ENCODE measurements at places on chromosomes 5 and 9.

- DNase-seq: no peak
Measured at GRCh38 chr5:79151942-79152671, 40.5 kb downstream of the BHMT start.

GRCh38 chr9:90868555-90868954, 66.9 kb downstream of the SYK start:
- no peak for DNase-seq

- DNase-seq: no peak
Measured at GRCh38 chr5:141519605-141520565, 31.0 kb downstream of the PCDHGC5 start.

DNA sequence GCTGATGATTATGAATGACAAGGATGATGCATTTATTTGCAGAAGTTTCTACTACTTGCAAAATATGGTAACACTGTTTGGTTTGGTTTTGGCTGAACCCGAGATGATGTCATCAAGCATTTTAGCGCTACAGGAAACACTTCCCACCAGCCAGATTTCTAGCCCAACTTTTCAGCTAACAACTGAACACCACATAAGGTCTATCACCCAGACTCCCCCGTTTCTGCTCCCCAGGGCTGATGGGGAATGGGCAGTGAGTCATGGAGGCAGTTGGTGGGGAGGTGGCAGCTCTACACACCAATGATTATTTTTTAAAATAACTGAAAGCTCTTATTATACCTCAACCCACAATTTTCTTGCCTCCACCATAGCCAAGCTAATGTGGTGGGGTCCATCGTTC, 302.9 kb downstream of the CEMIP2 start:
- no peak for DNase-seq

DNA sequence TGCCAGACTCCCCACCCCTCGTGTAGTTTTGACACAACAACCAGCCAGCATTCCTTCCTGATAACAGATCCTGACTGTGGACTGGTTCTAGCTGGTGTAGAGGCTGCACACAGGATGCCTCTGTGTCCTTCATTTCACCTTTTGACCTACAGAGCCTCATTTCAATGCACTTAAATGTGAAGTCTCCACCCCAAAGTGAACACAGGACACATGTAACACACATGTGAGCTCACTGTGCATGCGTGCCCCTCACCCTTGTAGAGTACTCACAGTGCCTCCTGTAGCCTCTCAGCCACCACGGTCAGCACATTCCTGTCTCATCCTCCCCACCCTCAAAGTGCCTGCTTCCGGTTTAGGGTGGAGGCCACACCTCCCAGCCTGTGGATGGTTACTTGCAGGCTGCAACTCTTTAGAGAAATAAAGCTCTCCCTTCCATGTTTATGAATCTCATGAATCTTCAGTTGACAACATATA, 11.6 kb upstream of the NKD2 start:
- DNase-seq: no peak

- no peak for DNase-seq
Measured at GRCh38 chr5:82390088-82390487, 111.9 kb upstream of the RPS23 start.

- no peak for DNase-seq
Measured at GRCh38 chr5:54908774-54909525, 76.4 kb downstream of the ESM1 start.

- no peak for DNase-seq
Measured at GRCh38 chr5:142356349-142356715, 31.5 kb upstream of the SPRY4 start.

DNA sequence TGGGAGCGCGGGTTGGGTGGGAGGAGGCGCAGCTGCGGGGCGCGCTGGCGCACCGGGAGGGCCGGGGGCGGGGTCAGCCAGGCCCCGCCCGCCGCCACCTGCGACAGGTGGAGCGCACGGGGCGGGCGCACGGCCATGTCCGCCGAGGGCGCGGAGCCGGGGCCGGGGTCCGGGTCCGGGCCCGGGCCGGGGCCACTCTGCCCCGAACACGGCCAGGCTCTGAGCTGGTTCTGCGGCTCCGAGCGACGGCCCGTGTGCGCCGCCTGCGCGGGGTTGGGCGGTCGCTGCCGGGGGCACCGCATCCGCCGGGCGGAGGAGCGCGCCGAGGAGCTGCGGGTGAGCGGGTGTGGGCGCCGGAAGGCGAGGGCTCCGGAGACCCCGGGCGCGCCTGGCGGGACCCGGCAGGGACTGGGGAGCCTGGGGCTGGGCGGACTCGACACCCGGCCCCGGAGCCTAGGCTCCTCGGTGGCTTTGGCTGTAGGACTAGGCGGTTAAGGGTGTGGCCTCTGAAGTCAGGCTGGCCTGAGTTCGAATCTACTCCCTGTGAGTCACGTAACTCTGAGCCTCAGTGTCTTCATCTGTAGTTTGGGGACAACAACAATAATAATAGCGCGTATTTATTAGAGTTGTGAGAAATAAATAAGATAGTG, at the start of gene BSPRY:
Gene BSPRY (plus strand): TSS at position 97 of the 650 bp plus-strand sequence. CDS start 39 bp downstream, at position 136.
- no peak for DNase-seq

- no peak for DNase-seq
Measured at GRCh38 chr5:74977471-74977870, 74.9 kb downstream of the GCNT4 start.

GRCh38 chr5:170151097-170151831, 45.6 kb downstream of the FOXI1 start:
- DNase-seq: no peak

DNA sequence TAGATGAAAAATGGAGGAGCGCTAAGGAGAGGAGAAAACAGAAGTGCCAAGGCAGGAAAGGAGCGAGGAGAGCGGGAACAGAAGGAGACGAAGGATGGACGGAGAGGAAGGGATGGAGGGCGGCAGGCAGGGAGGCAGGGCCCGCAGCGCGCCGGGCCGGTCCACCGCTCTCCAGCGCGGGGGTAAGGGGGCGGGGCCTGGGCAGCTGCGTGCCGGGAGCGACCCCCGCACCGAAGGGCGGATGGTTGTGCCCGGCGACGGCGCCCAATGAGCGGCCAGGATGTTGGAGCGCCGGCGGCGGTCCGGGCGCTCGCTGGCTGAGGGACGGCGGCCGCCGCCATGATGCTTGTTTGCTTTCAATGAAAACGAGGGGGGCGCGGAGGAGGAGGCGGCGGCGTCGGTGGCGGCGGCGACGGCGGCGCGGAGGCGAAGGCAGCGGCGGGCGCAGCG, at the start of gene CNOT6:
Gene CNOT6 (plus strand): TSS at position 320 of the 450 bp plus-strand sequence. CDS start 34,898 bp downstream, outside the sequence.
- peak; percentile 55 for DNase-seq

GRCh38 chr5:51829230-51829629, 446.0 kb downstream of the ISL1 start:
- DNase-seq: no peak

DNA sequence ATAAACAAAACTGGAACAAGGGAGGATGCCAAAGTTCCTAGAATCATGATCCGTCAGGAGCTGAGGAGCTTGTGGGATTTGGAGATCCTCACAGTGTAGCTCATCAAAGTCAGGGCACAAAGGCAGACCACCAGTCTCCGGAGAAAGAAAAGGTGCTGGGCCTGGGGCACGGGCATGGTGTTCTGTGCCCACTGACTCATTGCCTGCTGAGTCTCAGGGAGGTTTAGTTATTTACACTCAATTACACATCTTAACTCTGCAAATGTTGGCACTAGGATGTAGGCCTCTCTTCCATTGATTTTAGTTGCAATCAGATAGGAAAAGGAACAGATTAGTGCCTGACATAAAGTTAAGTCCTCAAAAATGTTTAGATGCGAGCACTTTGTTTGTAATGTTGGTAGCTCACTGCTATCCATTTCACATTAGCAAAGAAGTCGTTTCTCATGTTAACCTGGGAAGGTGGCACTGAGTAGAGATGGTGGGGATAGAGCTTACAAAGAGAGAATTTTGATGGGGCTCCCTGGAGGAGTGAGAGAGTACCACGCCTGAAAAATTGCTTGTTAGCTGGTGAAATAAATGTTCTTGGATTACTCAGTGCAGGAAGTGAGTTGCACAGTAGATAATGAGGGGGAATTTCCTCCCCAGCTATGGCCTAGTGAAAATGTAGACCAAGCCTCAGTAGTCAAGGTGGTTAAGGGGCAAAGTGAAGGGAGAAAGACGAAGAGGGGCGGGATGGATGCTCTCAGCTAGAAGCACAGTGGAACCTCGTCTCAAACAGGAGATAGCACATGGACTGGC, 109.5 kb upstream of the CD180 start:
- DNase-seq: no peak

- no peak for DNase-seq
Measured at GRCh38 chr5:131413605-131414559, 150.0 kb downstream of the CDC42SE2 start.

- DNase-seq: no peak
Measured at GRCh38 chr9:17589771-17590170, 10.9 kb downstream of the SH3GL2 start.
